ENCODE measurements at places on chromosomes 16 and 17.
A peak's percentile ranks its signal among the peaks of the same experiment; 100 is the strongest.

- DNase-seq = no peak
Observed at GRCh38 chr17:51830451-51830850, 328.1 kb downstream of the CA10 start.

GRCh38 chr16:83666449-83666848, 141.3 kb upstream of the HSBP1 start:
- no peak for DNase-seq

GRCh38 chr17:28712705-28713415, 1.2 kb upstream of the PROCA1 start:
- DNase-seq = no peak

- DNase-seq = no peak
Observed at GRCh38 chr16:783404-784161, 4.6 kb downstream of the RPUSD1 start.

GRCh38 chr17:57080718-57081117, 4.3 kb upstream of the AKAP1 start:
- DNase-seq = no peak

GRCh38 chr17:76969598-76970172, 101.5 kb downstream of the MGAT5B start:
- no peak for DNase-seq

- no peak for DNase-seq
Observed at GRCh38 chr16:1509307-1510221, 16.4 kb downstream of the TELO2 start.

DNA sequence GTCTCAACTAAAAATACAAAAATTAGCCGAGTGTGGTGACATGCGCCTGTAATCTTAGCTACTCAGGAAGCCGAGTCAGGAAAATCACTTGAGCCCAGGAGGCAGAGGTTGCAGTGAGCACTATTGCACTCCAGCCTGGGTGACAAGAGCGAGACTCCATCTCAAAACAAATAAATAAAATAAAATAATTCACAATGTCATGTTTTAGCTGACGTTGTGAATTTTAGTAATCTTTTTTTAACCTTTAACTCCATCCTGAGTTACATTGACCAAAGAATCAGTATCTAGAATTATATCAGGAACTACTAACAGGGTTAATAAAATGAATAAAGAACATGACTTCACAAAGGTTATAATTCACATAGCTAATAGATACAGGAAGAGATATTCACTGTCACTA, 5.9 kb downstream of the RBL2 start:
- DNase-seq = no peak

DNA sequence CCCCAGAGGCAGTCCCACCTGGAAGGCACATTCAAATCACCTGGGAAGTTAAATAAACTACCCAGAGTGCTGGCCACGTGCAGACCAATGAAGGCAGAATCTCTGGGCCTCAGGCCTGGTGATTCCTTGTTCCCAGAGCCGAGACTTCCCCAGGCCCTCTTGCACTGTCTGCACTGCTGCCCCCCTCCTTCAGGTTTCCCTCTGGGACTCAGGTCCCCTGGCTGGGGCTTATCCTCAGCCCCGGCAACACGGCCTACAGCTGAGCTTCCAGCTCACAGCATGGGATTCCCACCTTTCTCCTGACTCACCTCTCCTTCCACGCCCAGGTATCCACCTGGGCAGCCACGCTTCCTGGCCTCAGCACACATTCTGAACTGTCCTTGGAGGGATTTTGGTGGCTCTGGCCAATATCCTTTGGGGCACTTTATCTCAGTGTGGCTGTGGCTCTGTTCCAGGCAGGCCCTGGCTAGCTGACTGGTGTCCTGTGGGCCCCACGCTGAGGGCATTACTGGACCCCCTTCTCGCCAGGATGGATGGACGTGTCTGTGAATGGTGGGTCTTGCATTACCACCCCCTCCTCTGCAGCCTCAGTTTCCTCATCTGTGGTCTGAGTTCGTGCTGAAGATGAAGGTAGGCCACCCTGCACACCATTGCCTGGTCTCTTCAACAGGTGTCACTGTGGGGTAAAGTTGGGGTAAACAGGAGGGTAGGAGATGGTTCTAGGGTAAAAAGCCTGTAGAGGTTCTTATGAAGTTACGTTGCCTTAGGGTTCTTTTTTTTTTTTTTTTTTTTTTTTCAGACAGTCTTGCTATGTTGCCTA, 165.7 kb downstream of the IRF8 start:
- no peak for DNase-seq

DNA sequence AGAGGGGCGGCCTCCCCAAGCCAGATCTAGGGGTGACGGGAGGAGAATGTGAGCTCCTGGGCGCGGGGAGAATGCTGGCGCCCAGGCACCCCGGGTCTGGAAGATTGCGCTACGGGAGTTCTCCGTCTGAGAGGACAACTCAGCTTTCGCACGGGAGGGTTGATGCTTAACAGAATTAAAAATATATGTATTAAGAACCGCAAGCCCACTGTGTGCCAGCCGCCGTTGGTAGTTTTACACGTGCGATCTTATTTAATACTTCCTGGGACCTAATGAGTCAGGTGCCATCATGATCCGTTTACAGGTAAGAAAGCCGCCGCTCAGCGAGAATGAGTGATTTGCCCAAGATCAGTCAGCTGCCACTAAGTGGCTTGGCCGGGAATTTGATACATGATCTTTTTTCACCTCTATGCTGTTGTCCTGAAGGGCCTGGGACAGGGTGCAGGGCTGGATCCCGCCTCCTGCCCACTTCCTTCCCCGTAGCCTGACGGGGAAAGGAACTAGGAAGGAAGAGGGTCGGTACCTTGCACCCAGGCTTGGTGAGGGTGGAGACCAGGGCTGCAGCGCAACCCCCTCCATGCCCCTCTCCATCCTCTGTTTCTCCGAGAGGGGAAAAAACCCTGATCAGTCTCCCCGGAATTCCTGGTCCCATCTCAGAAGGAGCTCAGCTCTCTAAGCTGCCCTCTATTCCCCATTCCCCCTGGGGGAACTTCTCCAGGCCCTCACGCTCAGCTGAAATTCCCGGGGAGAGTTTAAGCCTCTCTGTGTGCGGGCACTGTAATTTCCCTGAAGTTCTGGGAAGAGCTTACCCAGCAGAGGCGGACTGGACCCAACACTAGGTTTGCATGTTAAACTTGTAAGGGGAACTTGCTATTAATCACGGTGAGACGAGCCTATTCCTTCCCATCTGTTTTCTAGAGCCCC, 983 bp downstream of the VAT1L start:
- DNase-seq = peak; percentile 11

GRCh38 chr17:47162013-47162622, 27.0 kb downstream of the CDC27 start:
- no peak for DNase-seq

DNA sequence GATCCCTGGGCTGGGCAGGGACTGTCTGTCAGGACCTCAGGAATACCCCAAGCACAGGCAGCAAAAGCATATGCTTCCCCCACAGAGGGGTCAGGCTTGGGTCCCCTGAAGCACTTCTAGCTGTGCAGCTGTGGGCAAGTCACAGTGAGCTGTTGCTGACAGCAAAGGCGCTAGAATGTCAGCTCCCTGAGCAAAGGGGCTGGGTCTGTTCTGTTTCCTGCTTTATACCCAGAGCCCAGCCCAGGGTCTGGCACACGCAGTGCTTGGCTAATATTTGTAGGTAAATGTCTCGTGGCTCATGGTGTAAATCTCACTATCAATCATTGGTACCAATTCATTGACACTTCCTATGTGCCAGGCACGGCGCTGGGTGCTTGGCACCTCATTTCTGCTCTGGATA, 16.6 kb upstream of the MPRIP start:
- no peak for DNase-seq

DNA sequence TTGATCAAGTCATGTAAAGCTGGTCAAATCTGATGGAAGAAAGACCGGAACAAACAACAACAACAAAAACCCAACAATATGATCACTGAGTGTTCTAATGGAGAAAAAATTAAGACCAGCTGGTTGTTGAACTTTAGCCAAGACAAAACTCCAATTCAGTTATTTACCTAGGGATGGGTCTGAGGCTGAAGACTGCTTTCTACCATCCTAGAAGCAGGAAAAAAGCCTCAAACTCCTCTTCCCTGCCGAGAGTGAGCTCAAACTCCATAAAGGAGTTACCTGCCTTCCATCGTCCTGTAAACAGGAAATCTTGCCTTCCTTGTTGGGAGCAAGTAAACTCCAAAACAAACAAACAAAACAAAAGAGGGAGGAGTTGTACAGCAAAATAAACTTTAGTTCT, 23.1 kb upstream of the TMEM98 start:
- DNase-seq = no peak

DNA sequence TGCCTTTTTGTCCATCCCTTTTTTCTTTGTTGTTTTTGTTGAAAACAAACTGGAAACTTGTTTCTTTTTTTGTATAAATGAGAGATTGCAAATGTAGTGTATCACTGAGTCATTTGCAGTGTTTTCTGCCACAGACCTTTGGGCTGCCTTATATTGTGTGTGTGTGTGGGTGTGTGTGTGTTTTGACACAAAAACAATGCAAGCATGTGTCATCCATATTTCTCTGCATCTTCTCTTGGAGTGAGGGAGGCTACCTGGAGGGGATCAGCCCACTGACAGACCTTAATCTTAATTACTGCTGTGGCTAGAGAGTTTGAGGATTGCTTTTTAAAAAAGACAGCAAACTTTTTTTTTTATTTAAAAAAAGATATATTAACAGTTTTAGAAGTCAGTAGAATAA, 4.9 kb downstream of the SOX9 start:
- no peak for DNase-seq

GRCh38 chr16:28933171-28933570, 1.4 kb downstream of the CD19 start:
- no peak for DNase-seq

GRCh38 chr16:31201582-31202413, 762 bp downstream of the PYCARD start:
- DNase-seq = peak; percentile 55

- no peak for DNase-seq
Observed at GRCh38 chr17:2395258-2396181, 5.3 kb downstream of the MNT start.

- DNase-seq = peak; percentile 20
Observed at GRCh38 chr16:54077050-54077821, 209.4 kb downstream of the IRX3 start.

DNA sequence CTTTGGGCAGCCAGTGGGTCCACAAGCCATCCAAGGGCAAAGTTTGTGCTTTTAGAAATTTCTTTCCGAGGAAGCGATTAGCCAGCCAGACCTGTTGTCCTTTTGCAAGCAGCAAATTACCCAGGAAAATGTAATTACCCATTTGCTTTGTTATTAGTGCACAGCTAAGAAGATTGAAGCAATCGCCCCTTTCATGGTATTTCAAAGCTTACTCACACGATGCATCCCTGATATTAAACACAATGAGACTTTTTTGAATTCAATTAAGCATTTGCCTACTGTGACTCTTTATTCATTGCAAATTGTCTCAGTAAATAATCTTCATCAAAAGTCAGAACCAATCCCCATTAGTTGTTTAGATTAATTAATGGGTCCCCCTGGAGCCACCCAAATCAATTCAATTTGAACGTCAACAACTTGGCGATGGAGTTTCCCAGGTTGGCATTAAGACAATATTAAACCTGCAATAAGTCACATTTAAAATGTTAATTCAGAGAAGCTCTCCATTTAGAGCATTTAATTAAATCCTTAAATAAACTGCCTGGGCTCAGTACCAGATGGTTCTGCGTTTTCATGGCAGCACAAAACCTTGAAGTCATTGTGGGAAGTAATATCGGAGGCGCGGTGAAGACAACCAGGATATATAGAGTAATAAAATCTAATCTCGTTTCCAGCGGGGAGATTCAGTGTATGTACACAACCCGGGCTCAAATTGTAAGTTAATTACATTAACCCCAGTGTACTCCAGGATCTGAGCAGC, 366.2 kb upstream of the TNRC6C start:
- DNase-seq = no peak

- DNase-seq = no peak
Observed at GRCh38 chr17:68182940-68183551, 64.8 kb upstream of the AMZ2 start.

DNA sequence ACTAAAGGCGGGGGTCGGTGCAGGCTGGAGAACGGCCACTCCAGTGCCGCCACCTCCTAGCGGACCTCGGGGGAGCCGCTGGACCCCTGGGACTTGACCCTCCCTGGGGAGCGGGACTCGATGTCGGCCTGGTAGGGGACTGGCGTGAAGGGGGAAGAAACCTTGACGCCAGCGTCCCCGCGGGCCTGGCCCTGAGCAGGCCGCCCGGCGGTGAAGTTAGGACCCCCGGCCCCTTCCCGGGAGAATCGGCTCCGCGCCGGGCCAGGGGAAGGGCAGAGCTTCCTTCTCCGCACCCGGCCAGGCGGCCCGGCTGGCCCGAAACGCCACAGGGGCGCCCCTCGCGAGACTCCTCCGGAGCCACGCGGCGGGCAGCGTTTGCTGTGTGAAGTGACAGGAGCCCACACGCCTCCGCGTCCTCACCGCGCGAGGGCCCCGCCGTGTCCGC, 389 bp downstream of the DUS1L start:
- DNase-seq = peak; percentile 27

GRCh38 chr17:74244548-74244947, 29.5 kb upstream of the DNAI2 start:
- DNase-seq = no peak

GRCh38 chr16:50991006-50991405, 160.1 kb downstream of the SALL1 start:
- no peak for DNase-seq

DNA sequence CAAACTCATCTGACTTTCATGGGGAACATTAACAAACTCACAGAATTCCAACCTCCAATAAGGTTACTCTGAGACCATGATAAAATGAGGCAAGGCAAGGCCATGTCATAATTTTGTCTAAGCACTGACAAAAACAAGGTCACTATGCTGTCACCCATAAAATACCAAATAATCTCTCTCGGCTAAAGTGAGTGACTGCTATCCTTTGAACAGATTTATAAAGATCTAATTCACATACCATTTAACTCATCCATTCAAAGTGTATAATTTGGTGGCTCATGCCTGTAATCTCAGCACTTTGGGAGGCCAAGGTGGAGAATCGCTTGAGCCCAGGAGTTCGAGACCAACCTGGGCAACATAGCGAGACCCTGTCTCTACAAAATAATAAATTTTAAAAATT, 20.6 kb upstream of the CA4 start:
- DNase-seq = no peak

DNA sequence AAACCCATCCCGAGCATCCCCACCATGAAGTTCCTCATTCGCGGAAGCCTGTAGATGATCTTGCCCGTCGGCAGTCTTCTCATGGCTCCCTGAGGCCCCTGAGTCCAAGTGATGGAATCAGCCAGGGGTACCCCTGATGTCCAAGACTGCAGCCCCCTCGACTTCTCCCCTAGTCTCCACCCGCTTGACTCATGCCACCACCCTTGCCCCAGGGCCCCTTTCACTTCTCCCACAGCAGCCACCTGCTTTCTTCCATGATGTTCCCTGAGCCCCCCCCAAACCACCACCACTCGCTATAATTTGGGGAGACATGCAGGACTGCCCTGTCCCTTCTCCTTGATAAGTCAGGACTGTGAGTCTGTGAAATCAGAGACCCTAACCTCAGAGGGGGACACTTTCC, 11.4 kb downstream of the BEAN1 start:
- no peak for DNase-seq

DNA sequence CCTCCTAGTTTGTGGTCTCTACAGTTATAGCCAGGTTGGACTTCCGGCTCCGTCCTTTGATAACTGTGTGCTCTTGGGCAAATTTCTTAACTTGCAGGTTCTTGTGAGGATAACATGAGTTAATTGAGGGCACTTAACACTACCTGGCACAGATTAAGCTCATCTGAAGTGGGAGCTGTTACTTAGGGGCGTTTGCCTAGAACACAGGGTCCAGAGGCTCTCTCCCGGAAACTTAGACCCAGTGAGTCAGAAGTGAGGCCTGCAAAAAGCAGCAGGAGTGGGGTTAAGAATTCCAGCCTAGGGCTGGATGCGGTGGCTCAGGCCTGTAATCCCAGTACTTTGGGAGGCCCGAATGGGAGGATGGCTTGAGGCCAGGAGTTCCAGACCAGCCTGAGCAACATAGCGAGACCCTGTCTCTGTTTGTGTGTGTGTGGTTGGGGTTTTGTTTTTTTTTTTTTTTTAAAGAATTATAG, 1.4 kb downstream of the MVP start:
- peak; percentile 66 for DNase-seq
